ENCODE measurements at places on chromosomes 16 and 17.
A peak's percentile ranks its signal among the peaks of the same experiment; 100 is the strongest.

DNA sequence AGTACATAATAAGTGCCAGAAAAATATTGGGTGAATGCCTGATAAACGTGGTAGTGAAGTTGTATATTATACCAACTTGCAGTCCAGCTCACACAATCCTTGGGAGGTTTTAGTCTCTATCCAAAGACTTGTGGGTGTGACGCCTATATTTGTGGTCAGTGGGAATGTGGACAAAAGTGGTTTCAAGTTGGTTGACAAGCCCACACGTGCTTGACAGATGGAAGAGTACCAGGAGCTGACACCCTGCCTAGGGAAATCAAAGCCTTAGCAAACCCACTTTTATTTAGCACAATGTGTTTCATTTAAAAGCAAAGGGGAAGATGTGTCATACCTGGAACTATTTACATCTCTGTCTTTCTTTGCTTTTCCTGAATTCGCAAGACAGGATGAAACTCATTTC, 79.0 kb downstream of the CA10 start:
- DNase-seq = no peak

DNA sequence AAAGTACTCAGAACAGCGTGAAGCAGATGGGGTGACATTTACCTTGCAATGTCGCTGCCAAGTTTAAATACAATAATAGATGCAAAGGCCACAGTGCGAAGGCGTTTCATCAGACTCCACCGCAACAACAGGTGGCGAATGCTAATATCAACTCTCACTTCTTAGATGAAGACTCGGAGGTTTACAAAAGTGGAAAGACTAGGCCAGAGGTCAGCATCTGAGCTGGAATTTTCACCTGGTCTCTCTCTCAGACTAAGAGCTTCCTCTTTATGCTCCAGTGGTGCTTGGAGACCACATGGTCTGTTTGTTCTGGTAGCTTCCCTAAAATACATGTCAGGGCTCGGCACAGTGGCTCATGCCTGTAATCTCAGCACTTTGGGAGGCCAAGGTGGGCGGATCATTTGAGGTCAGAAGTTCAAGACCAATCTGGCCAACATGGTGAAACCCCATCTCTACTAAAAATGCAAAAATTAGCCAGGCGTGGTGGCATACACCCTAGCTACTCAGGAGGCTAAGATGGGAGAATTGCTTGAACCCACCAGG, 169.1 kb downstream of the XYLT1 start:
- no peak for DNase-seq

DNA sequence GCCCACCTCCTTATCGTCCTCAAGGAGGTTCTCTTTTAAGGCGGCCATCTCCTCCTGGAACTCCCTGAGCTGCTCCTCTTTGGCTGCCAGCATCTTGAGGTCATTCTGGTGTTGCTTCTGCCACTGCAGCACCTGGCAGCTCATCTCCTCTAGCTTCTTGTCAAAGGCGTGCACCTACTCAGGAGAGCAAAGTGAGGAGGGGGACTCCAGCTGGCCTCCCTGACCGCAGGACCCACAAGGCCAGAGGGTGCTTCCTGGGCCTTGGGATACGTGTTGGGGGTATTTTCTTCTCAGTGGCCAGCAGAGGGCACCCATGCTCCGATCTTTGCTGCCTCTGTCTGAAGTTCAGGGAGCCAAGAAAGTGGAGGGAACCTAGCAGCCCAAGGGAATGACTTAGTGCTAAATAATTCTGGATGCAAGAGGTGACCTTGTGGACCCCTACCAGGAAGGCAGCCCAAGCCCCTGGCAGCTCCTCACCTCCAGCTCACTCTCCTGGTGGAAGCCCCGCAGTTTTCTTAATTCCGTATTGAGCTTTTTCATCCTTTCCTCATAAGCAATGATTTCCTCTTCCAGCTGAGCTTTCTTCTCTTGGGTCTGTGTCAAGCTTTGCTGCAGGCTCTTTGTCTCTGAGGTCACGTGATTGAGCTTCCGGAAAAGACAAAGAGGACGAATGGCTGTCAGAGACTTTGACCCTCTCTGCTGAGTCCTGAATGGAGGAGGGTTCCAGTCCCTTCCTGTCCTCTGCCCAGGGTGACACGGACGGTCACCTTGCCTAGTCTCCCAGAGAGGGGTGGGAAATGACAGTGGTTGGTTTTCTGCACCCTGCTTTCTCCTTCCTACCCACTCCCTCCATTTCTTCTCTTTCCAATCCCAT, 31.4 kb downstream of the DHX38 start:
- peak; percentile 30 for DNase-seq

DNA sequence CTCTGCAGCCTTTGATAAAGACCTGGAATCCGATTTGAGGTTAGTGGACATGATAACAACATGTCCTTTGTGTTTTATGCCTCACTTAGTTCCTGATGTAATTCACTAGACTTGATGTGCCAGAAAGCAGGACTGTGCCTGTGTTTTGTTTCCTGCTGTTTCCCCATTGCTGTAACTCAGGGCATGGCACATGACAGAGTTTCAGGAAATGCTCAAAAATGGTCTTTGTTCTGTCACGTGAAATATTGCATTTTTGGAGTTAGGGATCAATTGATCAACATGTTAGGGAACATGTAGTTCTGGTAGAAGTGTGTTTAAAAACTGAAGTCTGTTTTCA, 32.8 kb downstream of the DHX38 start:
- no peak for DNase-seq

- DNase-seq = no peak
Measured at GRCh38 chr16:74874912-74875546, 100.4 kb upstream of the FA2H start.

DNA sequence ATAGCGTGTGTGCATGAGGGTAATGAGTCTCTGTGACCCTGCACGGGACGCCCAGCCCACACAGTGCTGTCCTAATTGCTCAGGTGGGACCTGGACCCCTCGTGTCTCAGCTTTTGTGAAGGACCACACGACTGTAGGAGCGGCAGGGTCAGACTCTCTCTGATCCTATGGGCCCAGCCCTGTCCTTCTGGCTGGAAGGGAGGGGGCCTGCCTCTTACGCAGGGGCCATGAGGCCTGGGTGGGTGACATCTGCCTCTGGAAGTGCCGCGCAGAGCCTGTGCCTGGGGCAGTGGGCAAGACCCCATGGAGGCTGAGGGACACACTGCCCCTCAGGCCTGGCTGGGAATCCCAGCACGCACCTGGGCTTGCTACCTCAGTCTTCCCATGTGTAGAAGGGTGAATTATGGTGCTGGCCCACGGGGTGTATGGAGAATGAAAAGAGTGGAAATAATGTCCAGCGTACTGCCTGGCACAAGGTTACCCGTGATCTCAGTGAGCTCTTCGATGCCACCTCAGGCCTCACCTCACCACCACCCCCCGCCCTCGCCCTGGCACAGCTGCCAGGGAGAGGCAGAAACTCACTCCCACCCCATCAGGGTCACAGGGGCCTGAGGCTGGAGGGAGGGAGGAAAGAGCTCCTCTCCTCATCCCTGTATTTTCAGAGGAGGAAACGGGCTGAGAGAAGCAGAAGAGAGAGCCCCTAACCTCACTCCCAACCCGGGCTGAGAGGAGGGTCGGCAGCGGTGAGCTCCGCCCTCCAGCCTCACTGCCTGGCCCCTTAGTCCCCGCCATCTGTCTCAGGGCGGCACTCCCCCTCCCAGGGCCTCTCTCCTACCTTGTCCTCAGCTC, 27.1 kb upstream of the DBNDD1 start:
- DNase-seq = no peak

GRCh38 chr16:67883146-67883871, 1.4 kb upstream of the NRN1L start:
- no peak for DNase-seq

- DNase-seq = no peak
Measured at GRCh38 chr16:9665851-9666271, 516.4 kb downstream of the GRIN2A start.

GRCh38 chr17:32523017-32523680, 36.4 kb downstream of the CDK5R1 start:
- no peak for DNase-seq

- DNase-seq = no peak
Measured at GRCh38 chr16:8761078-8761477, 36.4 kb downstream of the TMEM186 start.

DNA sequence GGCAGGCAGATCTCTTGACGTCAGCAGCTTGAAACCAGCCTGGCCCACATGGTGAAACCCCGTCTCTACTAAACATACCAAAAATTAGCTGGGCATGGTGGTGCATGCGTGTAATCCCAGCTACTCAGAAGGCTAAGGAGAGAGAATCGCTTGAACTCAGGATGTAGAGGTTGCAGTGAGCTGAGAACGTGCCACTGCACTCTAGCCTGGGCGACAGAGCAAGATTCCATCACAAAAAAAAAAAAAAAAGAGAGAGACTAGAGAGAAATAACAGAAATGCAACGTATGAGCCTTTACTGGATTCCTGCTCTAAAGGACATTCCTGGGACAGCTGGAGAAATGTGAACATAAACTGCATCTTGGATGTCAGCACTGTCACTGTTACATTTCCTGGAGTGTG, 10.8 kb downstream of the IFT140 start:
- DNase-seq = no peak

- no peak for DNase-seq
Measured at GRCh38 chr16:86085161-86085611, 186.2 kb downstream of the IRF8 start.

- DNase-seq = no peak
Measured at GRCh38 chr17:63780928-63781327, 7.0 kb downstream of the DDX42 start.

GRCh38 chr16:59341368-59341767, 607.3 kb upstream of the GOT2 start:
- no peak for DNase-seq

- no peak for DNase-seq
Measured at GRCh38 chr16:66176731-66177130, 189.8 kb upstream of the CDH5 start.

DNA sequence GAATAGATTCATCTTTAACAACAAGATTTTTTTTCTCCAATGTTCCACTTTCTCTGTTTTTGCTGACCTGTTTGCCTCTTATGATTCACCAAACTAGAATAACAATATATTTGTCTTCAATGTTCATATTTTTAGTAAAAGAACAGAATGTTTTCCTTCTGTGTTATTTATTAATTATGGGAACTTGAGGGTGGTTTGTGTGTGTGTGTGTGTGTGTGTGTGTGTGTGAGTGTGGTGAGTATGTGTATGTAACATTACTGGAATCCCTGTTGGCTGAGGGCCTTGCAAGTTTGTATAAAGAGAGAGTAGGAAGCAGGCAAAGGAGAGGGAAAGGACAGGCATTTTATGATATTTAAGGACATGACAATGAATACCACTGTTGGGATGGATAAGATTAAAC, 13.8 kb downstream of the STXBP4 start:
- no peak for DNase-seq

GRCh38 chr17:74176546-74177001, 26.9 kb upstream of the RPL38 start:
- DNase-seq = no peak

- no peak for DNase-seq
Measured at GRCh38 chr16:57855188-57855587, 52.9 kb upstream of the KIFC3 start.

DNA sequence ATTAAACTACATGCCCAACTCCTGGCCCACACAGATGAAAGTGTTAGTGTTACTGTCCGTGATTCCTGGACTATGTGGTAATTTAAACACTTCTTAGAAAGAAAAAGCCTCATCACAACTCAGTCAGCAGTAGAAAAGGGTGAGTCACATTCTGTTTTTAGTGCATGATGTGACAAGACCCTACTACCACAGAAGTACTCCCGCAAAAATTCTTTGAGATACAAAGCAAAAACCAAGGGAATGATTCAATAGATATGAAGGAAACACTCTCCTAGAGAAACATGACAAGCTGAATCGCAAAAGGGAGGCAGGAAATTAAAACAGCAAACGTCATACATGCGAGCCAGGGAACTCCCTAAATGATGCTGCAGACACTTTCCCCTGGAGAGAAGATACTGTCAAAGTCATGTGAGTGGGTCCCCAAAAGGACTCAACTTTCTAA, 14.4 kb downstream of the SNN start:
- DNase-seq = no peak

DNA sequence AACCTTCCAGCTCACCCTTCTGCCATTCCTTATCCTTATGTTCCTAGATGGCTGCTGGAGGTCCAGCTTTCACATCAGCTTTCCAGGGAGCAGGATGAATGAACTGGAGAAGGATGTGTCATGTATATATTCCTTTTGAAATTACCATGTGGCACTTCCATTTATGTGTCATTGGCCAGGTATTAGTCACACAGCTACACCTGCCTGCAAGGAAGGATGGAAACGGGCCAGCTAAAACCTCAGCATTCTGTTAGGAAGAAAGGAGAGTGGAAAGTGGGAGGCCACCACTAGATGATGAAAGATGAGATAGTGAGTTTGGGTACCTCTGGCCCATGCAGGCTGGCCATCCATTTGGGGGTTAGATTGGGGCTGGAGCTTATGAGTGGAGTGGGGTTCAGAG, 67.5 kb downstream of the KSR1 start:
- DNase-seq = no peak

- DNase-seq = no peak
Measured at GRCh38 chr16:89764711-89765201, 43.4 kb downstream of the ZNF276 start.

GRCh38 chr16:1123525-1124230, 27.6 kb upstream of the C1QTNF8 start:
- DNase-seq = no peak

GRCh38 chr17:37373530-37374159, 2.1 kb upstream of the C17orf78 start:
- no peak for DNase-seq

DNA sequence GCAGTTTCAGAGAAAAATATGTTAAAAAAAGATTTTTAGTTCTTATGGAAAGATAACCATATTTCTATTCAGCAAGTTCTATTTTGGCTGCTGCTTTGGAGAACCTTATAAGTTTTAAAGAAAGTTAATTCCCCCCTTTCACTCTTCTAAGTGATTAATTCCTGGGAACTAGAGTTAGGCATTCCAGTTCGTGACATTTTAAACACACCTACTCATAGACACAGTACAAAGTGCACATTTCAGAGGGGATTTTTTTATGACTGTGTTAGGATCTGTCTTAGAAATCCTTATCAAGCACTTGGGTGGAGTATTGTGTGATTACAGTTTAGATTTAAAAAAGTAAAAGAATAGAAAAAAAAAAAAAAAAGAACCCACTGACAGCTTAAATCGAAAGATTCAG, 3.5 kb upstream of the CDH11 start:
- DNase-seq = no peak

GRCh38 chr16:68200088-68200783, 35.7 kb downstream of the ESRP2 start:
- no peak for DNase-seq

DNA sequence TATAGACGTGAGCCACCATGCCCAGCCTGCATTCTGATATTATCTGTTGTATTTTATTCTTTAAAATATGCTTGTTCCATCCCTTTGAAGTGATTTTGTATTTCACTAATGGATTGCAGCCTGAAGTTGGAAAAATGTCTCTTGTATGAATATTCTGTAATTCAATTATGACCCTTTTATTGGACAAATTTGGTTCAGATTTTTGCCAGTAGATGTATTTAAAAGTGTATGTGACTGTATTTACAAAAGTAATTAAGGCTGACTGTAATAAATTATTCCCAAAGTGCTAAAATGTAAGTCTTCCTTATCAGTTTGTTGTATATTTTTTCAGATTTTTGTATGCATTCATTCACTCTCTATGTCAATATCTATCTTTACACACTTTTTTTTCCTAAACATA, 23.8 kb downstream of the PPM1E start:
- DNase-seq = no peak
